ENCODE measurements at places on chromosomes 7 and 10. TPM values are rescaled to one million over a fixed set of nuclear protein-coding genes. Genes with fewer than 3 reads are reported as not detected.

HHEX gene
- 90.9 TPM for total RNA-seq

NEUROG3 gene
- not detected for total RNA-seq

SORCS1 gene
- total RNA-seq = 1.2 TPM

JAKMIP3 gene
- 1.6 TPM for total RNA-seq

KCP gene
- 0.67 TPM for total RNA-seq

GRCh38 chr7:129468087-129468486 is 33.9 kb downstream of the STRIP2 start:
- H3K27me3 ChIP-seq = no peaks in the 10 kb centered on the region
- H3K27ac ChIP-seq = peak overlapping the region; percentile 54
- H3K36me3 ChIP-seq = no peaks in the 10 kb centered on the region
- H3K4me3 ChIP-seq = no peak overlapping the region
- peak; percentile 12 for DNase-seq
- H3K4me1 ChIP-seq = peaks cover 8% of the 10 kb centered on the region

DNA sequence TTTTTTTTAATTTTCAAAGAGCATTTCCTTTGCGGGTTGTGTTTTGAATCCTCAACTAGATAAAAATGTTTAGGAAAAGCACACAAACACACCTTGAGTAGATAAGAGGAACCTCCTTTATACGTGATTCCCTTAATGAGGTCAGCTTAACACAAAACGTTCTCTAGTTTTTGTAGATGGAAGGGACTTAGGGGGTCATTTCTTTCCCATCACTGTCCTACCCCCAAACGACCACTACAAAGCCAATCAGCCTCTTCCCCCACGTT is 1.2 kb downstream of the SUV39H2 start:
- H3K27me3 ChIP-seq = no peaks in the 10 kb centered on the region
- DNase-seq = no peak
- no peaks in the 10 kb centered on the region for H3K36me3 ChIP-seq

GRCh38 chr10:104393387-104393786 is 39.8 kb downstream of the CFAP58 start:
- no peaks in the 10 kb centered on the region for H3K36me3 ChIP-seq
- no peak for DNase-seq
- H3K27me3 ChIP-seq = no peaks in the 10 kb centered on the region
- peaks cover 4% of the 10 kb centered on the region for H3K4me1 ChIP-seq

- H3K27me3 ChIP-seq = no peaks in the 10 kb centered on the region
- peaks cover 11% of the 10 kb centered on the region for H3K36me3 ChIP-seq
- peaks cover 11% of the 10 kb centered on the region for H3K4me1 ChIP-seq
- H3K27ac ChIP-seq = no peak overlapping the region
Observed at GRCh38 chr7:128400566-128400965, 9.2 kb downstream of the IMPDH1 start.

GRCh38 chr7:31986878-31987518 is 83.2 kb downstream of the PDE1C start:
- H3K27ac ChIP-seq = no peak overlapping the region
- H3K36me3 ChIP-seq = no peaks in the 10 kb centered on the region
- H3K27me3 ChIP-seq = no peaks in the 10 kb centered on the region
- no peak for DNase-seq
- H3K4me1 ChIP-seq = no peaks in the 10 kb centered on the region

GRCh38 chr7:23968791-23969190 is 258.8 kb downstream of the STK31 start:
- no peak overlapping the region for H3K27ac ChIP-seq
- no peaks in the 10 kb centered on the region for H3K27me3 ChIP-seq
